ENCODE measurements at places on chromosomes 6 and 20.

GRCh38 chr6:40473026-40473425 lies 114.1 kb downstream of the LRFN2 start:
- DNase-seq = no peak

DNA sequence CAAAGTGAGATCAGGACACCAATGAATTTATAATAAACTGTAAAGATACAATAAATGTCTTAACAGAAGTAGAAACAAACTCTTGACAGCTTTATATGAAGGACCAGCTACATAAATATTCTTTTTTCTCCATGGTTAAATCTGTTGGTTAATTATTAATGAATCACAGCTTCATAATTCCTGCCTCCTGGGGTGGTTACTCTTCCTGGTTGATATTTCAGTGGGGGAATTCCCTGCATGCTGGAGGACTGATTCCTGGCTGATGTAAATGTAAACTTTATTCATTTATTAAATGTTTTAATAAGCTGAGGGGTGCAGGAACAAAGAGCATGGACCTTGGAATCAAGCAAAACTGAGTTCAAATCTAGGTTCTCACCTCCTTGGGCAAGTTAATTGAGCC lies 16.2 kb upstream of the RCAN2 start:
- no peak for DNase-seq

GRCh38 chr6:134183844-134184243 lies 131.4 kb upstream of the SLC2A12 start:
- no peak for DNase-seq

DNA sequence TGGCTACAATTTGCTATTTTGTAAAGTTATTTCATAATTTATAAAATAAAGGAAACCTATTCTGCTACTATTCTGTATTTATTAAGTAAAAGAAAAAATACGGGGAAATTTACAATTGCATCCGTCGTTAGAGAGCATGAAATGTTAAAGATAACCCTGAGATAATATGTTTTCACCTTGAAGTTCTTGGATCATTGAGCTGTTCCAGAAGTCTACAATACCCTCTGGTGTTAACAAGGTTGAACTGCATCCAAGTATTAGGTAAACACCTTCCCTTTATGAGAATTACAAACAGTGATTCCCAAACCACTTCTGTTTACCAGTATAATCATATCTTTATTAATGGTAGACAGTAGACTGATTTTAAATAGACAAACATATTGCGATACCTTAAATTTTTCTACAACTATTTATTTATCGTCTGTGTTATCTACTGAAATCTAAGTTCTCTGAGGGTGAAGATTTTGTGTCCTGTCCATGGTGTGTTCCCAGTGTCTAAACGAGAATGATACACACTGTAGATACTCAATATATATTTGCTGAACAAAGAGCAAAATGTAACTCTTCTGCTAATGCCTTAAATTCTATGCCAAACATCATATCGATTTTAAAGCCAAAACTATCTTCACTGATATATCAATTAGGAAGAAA lies 28.2 kb downstream of the TBC1D32 start:
- DNase-seq = no peak

- no peak for DNase-seq
Measured at GRCh38 chr20:43057317-43057716, 132.4 kb downstream of the PTPRT start.

DNA sequence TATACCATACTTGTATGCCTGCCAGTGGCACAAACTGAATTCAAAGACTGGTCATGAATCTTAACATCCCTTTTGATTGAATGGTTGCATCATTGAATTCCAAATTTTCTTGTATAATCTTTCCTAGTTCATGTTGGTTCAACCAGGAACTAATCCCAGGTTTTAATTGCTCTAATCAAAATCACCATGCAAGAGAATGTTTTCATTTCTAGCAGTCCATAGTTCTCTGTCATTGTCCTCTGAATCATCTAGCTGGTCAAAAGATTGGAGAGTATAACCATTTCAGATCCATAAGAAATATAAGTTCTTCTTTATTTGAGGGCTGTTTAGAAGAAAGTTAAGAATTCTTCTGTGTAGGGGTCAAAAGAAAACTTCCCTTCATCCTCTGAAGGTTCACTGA lies 57.2 kb downstream of the ZNF292 start:
- DNase-seq = no peak

- DNase-seq = no peak
Measured at GRCh38 chr20:39894067-39894466, 795.0 kb downstream of the MAFB start.

DNA sequence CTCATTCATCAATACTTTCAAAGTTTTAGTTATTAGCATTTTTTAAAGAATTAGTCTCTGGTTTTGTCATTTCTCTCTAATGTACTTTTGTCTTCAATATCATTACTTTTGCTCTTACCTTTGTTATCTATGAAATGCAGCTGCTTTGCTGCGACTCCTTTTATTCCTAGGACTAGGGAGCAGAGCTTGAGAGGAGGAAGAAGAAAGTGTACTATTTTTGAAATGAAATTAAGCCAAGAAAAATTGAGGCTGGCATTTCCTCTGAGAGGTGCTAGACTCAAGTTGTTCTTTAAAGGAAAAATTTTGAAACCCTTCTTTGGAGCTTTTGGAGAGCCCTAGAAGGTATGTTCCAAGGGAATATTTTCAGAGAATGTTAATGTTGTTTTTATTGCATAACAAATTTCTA lies 48.3 kb upstream of the MRAP2 start:
- DNase-seq = no peak

DNA sequence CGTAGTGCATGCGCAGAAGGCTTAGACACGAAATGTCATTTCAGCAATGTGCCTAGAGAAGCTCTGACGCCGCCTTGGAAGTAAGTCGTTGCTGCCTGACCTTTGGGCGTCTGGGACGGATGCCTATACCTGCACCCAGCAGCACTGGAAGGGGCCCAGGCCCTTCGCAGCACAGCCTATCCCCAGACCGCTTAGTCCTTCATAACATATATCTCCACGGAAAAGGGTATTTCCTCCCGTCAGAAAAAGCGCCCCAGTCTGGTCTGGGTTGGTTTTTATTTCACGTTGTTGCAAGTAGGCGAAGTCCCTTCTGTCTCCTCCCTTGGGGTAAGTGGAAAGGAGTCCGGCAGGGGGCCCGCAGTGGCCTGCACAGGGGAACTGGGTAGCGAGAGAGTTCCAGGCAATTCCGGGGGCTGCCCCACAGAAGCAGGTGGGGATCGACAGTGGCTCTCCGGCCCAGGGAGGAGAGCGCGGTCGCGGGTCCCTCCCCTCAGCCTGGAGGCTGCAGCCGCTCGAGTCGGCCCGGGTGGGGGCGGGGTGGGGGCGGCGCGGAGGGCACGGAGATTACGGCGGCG lies 559 bp upstream of the EYA4 start:
- no peak for DNase-seq
